Stimulated activated naive CD8-positive, alpha-beta T cell treated with anti-CD3 and anti-CD28 coated beads, Interleukin-15, amount 100 ng/mL, for 72 hours (primary cell): ENCODE measurements at places on chromosomes 5 and 9.

DNA sequence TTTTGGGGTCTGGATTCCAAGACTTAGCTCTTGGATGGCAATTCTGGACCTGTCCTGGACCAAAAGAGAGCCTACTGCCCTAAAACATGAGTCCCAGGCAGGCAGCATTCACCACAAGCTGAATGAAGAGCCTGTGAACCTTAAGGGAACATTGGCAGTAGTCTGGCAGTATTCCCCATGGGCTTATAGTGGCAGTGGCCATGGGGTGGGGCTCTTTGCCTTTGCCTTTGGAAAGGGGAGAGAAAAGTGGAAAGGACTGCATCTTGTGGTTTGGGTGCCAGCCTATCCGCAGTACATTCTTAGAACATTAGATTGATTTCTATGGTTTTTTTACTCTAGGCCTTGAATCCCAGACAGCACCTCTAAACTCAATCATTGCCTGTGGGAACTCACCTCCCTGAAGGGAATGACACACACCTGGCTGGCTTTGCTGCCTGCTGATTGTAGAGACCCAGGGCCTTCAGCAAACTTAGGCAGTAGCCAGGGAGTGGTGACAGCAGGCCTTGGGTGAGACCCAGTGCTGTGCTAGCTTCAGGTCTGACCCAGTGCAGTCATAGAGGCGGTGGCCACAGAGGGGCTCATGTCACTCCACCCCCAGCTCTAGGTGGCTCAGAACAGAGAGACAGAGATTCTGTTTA, 216.3 kb downstream of the CETN3 start:
- DNase-seq = no peak

GRCh38 chr5:3599226-3600105, 3.8 kb downstream of the IRX1 start:
- DNase-seq = no peak

DNA sequence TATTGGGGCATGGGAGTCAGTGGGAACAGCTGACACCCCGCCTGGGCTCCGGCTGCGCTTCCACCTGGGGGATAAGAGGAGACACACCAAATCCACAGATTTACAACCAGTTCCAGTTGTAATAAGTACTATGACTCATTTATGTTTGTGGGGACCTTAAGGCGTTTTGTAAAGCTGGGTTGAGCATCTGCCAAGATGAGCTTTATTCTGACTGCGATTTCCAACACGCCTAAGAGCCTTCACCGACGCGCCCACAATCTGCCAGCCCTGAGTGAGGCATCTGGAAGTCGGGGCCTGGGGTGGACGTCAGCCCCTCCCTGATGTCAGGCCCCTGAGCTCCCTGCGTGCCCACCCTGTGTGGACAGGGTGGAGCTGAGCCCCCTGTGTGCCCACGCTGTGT, 14.3 kb upstream of the LHX3 start:
- DNase-seq = no peak

DNA sequence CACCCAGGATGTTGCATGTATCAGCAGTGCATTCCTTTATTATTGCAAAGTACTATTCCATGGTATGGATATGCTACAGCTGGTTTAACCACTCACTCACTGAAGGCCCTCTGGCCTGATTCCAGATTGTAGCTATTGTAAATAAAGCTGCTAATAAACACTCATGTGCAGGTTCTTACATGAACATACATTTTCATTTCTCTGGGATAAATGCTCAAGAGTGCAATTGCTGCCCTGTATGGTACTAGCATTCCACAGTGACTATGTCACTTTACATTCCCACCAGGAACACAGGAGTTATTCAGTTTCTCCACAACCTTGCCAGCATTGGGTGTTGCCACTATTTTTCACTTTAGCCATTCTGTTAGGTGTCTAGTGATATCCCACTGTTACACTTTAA, 267.6 kb downstream of the SPOCK1 start:
- DNase-seq = no peak

GRCh38 chr5:168608386-168608785, 29.2 kb upstream of the PANK3 start:
- no peak for DNase-seq

DNA sequence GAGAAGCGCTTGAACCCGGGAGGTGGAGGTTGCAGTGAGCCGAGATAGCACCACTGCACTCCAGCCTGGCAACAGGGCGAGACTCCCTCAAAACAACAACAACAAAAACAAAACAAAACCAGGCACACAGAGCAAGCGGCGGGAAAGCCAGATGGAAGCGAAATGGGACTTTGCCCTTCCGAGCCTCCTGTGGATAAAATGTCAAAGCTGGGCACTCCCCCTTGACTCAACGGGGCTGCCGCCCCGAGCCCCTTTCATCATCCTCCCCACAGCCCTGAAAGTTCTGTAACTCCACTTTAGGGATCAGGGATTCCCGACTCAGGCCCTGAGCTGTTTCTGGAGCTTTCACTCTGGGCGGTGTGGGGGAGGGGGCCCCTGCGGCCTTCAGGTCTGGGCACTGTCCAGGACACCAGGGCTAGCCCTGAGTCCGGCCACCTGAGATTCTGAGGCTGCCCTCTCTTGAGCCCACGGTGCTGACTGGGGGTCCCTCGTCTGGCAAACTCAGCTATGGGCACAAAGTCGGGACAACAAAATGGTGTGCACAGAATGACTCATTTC, 30.6 kb upstream of the OBP2B start:
- no peak for DNase-seq

DNA sequence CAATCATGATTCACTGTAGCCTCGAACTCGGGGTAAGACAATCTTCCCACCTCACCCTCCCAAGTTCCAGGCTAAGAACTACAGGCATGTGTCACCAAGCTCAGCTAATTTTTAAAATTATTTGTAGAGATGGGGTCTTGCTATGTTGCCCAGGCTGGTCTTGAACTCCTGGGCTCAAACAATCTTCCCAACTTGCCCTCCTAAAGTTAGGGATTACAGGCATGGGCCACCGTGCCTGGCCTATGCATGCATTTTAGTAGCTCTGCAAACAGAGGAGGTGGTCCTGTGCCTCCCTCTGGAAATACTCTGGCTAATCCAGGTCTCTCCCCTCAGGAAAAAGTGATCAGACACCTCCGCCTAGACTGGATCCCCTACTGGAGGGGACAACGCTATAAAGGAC, 21.5 kb upstream of the TRIM14 start:
- DNase-seq = no peak

DNA sequence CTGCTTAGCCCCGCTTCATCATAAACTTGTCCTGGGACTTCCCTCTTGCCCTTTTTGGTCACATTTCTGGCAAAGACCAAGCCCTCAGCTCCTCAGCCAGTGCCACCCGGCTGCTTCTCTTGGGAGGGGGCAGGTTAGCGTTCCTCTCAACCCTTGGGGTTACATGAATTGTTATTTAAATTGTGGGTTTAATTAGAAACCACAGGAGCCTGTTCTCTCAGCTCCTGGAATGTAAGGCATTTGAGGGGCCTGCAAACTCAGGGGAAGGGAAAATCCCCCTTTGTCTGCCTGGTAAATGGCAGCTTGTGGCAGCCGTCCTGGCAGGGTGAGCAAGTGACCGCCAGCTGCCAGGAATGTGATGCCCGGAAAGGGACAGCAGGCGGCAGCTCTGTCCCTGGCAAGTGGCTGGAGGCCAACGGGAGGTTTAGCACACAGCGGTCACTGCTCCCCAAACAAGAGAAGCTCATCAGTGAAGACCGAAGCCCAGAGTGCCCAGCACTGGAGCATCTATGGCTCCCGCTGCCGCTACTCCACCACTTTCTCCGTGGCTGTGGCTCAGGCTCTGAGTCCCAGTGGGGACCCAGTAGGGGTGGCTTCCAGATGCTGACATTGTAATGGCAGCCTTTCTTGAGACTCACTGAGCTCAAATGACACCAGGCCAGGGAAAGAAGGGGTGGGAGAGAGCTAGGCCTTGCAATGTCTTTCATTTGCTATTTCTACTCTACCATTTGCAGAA, 51.7 kb downstream of the SHB start:
- DNase-seq = no peak

DNA sequence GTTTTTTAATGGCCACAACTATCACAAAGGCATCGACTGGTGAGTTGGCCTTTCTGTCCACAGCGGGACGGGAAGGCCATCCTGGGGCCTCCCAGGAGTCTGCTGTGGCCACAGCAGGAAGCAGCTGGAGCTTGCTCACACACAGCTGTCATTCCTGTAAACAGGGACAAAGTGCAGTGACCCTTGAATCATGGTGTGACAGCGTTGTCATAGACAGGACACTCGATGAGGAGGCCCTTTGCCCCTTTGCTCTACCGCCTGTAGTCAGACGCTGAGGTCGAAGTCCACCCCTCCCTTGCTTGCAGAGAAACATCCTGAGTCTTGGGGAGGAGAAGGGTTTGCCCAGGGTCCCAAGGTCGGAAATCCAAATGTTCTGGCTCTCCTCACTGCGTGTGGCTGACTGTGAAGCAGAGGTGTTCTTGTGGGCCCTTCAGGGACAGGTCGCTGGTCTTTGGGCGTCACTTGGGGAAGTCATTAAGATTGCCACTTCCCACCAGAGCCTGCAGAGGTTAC, 35.1 kb downstream of the NDST1 start:
- no peak for DNase-seq

GRCh38 chr5:148633067-148633377, 21.3 kb downstream of the HTR4 start:
- no peak for DNase-seq

GRCh38 chr5:32538031-32538547, 47.3 kb upstream of the SUB1 start:
- peak; percentile 27 for DNase-seq

GRCh38 chr5:33936004-33936380, 194 bp upstream of the RXFP3 start:
- DNase-seq = peak; percentile 42

DNA sequence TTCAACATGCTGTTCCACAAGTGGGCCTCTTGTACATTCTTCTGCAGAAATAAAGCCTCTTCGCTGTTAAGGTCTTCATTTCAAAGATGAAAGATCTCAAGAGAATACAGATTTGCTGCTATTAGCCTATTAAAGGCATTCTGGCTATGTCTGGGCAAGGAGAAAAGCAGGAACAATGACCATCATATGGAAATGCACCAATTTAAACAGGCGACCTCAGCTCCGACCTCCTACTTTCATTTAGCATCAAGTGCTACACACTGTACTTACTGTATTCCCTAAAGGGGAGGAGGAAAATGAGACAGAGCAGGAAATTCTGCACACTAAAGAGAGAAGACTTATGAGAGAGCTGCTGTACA, 64.8 kb downstream of the HABP4 start:
- no peak for DNase-seq

DNA sequence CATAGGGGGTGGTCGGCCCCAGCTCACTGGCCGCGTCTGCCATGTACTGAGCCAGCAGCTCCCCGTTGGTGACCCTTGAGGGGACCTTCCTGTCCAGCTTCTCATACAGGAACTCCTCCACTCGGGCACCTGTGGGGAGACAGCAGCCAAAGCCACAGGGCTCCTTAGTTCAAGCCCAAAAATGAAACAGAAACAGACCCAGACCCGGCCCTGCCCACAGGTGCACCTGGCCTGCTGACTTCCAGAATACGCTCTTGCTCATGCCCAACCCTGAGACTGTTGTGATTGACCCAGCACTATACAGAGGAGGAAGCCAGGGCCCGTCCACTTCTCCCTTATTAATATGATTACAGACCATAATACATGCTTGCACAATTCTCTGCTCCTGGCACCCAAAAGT, 7.0 kb downstream of the SH3GLB2 start:
- DNase-seq = no peak

DNA sequence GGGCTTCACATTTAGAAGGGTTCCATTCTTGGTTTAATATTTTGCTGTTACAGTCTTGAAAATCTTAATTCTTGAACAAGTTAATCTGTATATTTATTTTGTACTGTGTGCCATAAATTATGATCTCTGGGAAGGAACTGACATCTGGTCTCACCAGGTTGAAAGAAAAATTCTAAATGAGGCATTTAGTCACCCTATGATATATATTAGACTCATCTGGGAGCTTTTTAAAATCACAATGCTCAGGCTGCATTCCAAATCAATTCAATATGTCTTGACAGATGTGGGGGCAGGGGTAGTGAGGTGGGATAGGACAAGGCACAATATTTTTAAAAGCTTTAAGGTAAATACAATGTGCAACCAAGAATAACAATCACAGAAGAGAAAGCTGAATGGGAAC, 569.2 kb downstream of the PRR16 start:
- DNase-seq = no peak

- DNase-seq = no peak
These were observed 4.5 kb downstream of the ANKS6 start for GRCh38 chr9:98791608-98792490.

GRCh38 chr5:74736759-74737158, 30.2 kb downstream of the GFM2 start:
- no peak for DNase-seq

- no peak for DNase-seq
These were observed 58.0 kb upstream of the FBN2 start for GRCh38 chr5:128596071-128596470.

- no peak for DNase-seq
These were observed 64.2 kb upstream of the ABL1 start for GRCh38 chr9:130770679-130771442.

GRCh38 chr9:120151806-120152205, 428.2 kb downstream of the CDK5RAP2 start:
- no peak for DNase-seq

DNA sequence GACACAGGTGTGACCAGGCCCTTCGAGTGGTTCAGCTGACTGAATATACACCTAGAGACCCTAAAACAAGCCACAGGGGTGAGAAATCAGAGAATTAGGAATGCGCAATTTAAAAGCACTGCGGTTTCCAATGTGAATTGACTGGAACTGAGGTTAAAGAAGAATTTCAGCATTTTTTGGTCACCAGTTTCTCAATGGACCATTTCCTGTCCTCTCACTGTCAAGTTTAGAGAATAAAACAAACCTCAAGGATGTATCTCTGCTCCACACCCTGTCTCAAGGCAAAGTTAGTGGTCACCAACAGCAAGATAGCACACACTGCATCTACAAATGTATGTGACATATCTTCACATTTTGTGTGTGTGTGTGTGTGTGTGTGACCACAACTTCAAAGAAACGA, 143.8 kb upstream of the MAP3K1 start:
- no peak for DNase-seq

GRCh38 chr9:23822261-23823169, 3.5 kb downstream of the ELAVL2 start:
- no peak for DNase-seq

DNA sequence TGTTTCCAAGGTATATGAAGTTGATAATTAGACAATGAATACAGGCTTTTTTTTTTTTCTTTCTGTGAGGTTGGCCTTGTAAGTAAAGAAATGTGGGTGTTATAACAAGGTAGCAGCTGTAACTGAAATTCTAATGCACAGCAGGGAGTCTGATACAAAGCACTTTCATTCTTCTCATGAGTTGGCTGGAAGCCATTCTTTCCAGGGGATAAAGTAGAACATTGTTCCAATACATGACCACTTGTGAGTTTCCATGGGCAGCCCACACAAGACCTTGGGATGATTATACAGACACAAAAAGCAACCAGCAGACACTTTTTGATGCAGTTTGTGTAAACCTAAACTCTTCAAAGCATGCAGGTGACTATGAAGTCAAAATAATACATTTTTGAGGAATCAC, 1785.9 kb upstream of the WWC1 start:
- DNase-seq = no peak

- no peak for DNase-seq
These were observed 61.5 kb downstream of the LNPEP start for GRCh38 chr5:96997265-96997859.
